ENCODE measurements at places on chromosomes 4 and X.

GRCh38 chr4:84726356-84726755 is 143.4 kb downstream of the CDS1 start:
- DNase-seq: no peak

- no peak for DNase-seq
Observed at GRCh38 chrX:20056704-20057103, 60.0 kb downstream of the MAP7D2 start.

- DNase-seq: no peak
Observed at GRCh38 chr4:152100379-152101201, 339.8 kb upstream of the GATB start.

DNA sequence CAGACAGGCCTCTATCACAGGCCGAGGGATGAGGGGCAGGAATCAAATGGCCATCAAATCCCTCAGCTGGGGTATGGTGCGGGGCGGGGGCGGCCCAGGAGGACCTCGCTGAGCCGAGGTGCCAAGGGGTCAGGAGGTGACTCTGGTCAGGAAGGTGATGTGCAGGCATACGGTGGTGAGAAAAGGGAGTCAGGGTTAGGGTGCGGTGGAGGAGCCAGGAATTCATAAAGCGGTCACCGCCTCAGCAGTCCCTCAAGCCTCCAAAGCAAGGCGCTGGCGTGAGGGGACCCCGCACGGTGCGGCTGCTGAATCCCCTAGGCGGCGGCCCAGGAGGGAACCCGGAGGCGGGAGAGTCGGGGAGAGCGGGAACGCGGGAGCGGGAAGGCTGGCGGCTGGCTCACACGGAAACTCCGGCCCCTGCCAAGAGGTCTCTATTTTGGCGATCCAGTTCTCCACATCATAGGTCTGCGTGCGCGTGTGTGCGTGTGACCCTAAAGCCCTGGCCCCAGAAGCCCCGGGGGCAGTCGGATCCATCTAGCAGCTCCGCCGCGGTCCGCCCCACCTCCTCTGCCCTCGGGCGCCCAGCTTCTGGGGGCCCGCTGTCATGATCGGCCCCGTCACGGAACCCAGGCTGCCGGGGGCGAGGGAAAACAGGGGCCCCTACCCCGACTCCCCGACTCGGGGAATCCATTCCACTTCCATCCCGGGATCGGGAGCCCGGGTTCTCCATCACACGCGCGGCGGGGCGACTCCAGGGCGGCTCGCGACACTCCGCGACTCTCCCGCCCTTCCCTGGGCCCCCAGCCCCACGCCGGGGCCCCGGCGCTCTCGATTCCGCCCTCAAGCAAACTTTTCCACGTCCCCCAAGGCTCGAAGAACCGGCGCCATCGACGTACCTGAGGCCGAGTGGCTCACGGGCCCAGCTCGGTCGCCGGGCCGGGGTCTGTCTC is 593 bp downstream of the ELF4 start:
- DNase-seq: no peak

- no peak for DNase-seq
Observed at GRCh38 chr4:16532240-16532970, 306.1 kb upstream of the TAPT1 start.

All from renal pelvis (tissue), 12 donors.